ENCODE measurements at places on chromosomes 2 and 18. TPM values are rescaled to one million over a fixed set of nuclear protein-coding genes. Genes with fewer than 3 reads are reported as not detected.

Gene ONECUT2
- total RNA-seq, result 0.41 TPM

Gene NCKAP5
- total RNA-seq, result 1.3 TPM

Gene BUB1
- 46.1 TPM for total RNA-seq

Gene CCDC74A
- 15.9 TPM for total RNA-seq

Gene DHX57
- total RNA-seq, result 23.9 TPM

Gene NEMP2
- 5.8 TPM for total RNA-seq

Gene CDH19
- total RNA-seq, result 2.3 TPM

Gene UPP2
- not detected for total RNA-seq

Gene MYO5B
- total RNA-seq, result 12.7 TPM

Gene PPP3R1
- total RNA-seq, result 61.6 TPM

Gene CFC1
- total RNA-seq, result not detected

Gene PHOSPHO2
- total RNA-seq, result 3.0 TPM

Gene POLR1A
- 21.7 TPM for total RNA-seq

Gene CYS1
- total RNA-seq, result 0.99 TPM

Gene MC5R
- not detected for total RNA-seq

Gene SLC5A7
- total RNA-seq, result not detected

Gene ATP6V1B1
- 2.3 TPM for total RNA-seq

Gene HOXD3
- 0.27 TPM for total RNA-seq

Gene CTLA4
- not detected for total RNA-seq

Measured in A549 treated with CpdA at 1 μM for 4 hours (cell line).